ENCODE measurements at places on chromosomes 7 and 10. TPM values are rescaled to one million over a fixed set of nuclear protein-coding genes. Genes with fewer than 3 reads are reported as not detected.

- no peak overlapping the region for H3K27ac ChIP-seq
- no peaks in the 10 kb centered on the region for H3K4me1 ChIP-seq
- no peak overlapping the region for H3K4me3 ChIP-seq
- no peaks in the 10 kb centered on the region for H3K27me3 ChIP-seq
These were observed 359.8 kb upstream of the KLF6 start for GRCh38 chr10:4144817-4145216.

GRCh38 chr10:124350806-124351205, 67.9 kb downstream of the OAT start:
- no peak for DNase-seq
- peaks cover 9% of the 10 kb centered on the region for H3K4me1 ChIP-seq
- no peak overlapping the region for H3K4me3 ChIP-seq
- H3K36me3 ChIP-seq, result no peaks in the 10 kb centered on the region
- H3K27me3 ChIP-seq, result no peaks in the 10 kb centered on the region

GRCh38 chr10:101066146-101066895, 4.5 kb downstream of the KAZALD1 start:
- H3K36me3 ChIP-seq, result no peaks in the 10 kb centered on the region
- H3K4me3 ChIP-seq, result peak overlapping the region; percentile 71
- peaks cover 50% of the 10 kb centered on the region for H3K4me1 ChIP-seq
- peak; percentile 75 for DNase-seq
- H3K27me3 ChIP-seq, result no peaks in the 10 kb centered on the region

DNA sequence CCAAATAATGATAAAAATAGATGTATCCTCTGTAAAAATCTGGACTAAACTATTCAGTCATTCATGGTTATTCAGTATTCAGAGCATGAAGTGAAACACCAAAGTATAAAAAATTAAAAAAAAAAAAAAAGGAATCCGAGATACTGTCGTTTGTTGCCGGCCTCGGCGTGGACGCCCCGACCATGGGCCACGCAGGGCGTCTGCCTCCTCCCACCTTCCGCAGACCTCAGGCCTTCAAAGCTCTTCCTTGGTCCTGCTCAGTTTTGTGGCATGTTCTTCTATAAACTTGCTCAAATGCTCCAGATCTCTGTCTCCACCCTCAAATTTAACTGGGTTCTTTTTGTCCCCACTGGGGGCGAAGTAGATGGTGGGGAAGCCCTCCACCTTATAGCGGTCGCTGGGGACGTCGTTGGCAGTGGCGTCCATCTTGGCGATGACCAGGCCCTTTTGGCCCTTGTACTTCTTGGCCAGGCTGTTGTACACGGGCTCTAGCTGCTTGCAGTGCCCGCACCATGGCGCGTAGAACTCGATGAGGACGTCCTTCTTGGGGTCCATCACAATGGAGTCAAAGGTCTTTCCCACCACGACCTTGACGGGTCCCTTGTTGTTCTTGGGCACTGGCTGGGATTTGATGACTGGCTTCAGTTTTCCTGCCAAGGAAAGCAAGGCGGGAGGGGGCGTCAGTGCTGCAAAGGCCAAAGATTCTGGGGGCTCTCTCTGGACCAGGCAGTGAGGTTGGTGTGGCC, 24.6 kb downstream of the PDIA4 start:
- DNase-seq, result no peak
- H3K27ac ChIP-seq, result no peak overlapping the region
- H3K36me3 ChIP-seq, result no peaks in the 10 kb centered on the region
- peaks cover 7% of the 10 kb centered on the region for H3K4me1 ChIP-seq

The PON1 gene
- not detected for total RNA-seq

- H3K27ac ChIP-seq, result no peak overlapping the region
- no peaks in the 10 kb centered on the region for H3K27me3 ChIP-seq
- no peak overlapping the region for H3K4me3 ChIP-seq
- H3K4me1 ChIP-seq, result peaks cover 33% of the 10 kb centered on the region
- DNase-seq, result no peak
- H3K36me3 ChIP-seq, result no peaks in the 10 kb centered on the region
These were observed 181.3 kb upstream of the ADO start for GRCh38 chr10:62623223-62623622.

The SEMA3C gene
- not detected for total RNA-seq
